ENCODE measurements at places on chromosomes 6 and 20.

DNA sequence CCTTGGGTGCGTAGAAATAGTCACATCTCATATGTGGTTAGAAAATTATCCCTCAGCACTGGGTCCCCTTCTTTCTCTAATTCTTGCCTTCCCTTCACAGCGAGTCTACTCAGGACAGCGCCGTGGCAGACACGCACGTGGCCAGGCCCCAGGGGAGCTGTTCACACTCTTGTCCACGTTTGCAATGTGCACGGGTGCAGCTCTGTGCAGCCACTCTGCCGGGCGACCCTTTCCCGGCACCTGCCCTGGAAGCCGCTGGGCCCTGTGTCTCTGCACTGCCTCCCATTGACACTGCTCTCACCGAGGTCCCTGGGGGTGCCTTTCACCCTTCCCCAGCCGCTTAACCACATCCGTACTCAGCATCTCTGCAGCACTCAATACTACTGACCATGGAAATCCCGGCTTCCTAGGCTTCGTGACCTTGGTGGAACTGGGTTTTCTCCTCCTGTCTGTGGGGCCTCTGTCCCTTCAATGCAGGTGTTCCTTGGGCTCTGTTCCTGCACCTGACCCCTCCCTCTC is 104.9 kb downstream of the DACT2 start:
- DNase-seq: no peak

DNA sequence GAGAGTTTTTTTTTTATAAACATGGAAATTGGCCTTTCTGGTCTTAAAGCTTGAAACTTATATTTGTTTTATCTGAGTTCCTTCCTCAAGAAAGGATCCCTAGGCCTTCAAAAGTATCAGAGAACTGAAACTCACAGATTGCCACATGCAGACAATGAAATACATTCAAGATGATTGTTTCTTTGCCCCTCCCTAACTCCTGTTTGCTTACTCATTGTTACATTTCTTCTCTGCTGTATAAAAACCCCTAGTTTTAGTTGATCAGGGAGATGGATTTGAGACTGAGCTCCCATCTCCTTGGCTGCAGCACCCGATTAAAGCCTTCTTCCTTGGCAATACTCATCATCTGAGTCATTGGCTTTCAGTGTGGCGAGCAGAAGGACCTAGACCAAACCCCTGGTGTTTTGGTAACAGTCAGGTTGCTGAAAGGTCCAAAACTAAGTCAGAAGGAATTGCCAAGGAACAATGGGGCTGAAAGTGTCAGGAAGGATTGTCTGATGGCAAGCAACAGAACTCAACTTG is 132.3 kb upstream of the SULF2 start:
- no peak for DNase-seq

GRCh38 chr6:107418118-107418517 is 41.2 kb downstream of the PDSS2 start:
- peak; percentile 20 for DNase-seq

DNA sequence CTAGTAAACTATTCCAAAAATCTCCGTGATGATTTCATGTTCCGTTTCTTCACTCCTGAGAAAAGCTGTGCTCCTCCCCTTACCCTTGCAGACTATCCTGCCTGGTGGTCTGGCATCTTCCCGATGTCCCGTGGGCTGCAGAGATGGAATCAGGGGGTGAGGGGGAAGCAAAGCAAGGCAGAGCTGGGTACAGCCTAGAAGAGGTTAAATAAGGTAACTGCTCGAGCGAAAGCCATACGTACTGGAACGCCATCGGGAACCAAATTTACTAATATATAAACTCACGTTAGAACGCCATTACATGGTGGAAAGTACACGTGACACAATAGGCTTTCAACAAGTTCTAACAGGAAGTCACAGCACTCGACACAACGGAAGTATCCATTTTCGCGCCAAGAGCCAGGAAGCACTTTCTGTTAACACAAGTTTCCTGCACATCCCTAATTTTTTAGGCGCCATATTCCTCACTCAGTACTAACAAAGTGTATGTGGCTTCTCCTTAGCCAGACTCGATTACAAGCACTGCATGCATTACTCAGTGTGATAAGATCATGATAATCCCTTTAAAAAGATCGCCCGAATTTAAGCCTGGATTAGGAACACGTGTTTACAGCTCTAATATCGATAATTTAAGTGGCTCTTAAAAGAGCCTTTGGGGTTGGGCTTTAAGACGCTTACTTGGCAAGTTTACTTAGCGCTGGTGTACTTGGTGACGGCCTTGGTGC is 101.6 kb upstream of the PRSS16 start:
- DNase-seq: peak; percentile 93

- DNase-seq: peak; percentile 20
These were observed 100.2 kb downstream of the UST start for GRCh38 chr6:148846778-148847761.

DNA sequence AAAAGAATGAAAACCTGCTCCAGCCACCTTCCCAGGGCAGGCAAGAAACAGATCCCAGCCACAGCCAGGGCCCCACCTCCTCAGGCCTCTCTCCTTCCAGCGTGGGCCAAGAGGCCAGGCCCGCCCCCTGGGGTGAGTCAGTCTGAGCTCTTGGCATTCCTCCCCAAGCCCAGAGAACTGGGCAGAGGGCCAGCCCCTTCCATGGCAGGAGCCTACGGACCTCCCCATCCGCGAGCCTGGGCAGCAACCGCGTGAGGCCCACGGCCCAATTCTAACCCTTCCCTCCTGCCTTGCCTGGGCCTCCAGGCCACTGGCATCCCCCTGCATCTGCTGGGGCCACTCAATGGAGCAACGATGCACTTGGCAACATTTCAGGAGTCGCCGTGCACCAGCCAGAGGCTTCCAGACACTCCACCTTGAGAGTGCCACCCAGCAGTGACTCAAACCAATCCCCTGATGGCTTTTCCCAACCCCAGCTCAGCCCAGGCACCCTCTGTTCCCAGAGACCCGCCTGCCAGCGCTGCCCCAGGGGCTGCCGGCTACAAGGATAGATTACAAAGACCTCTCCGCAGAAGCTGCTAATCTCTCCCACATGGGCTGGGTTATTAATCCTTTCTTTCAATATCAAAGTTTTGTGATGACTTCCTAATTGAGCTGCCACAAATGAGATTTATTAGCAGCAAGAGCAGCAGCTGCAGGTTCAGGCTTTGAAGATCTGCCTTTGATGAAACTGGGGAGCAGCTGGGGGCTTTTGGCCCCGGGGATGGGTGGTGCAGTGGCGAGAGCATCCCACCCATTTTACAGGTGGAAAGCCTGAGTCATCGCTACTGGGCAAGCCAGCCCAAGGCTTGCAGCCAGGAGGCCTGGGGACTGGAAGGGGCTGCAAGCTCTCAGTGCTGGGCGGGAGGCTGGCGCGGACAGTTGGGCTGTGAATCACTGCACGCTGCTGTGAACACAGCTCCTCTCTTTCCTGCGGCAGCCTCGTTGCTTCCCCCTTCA is 85.7 kb downstream of the NFATC2 start:
- peak; percentile 98 for DNase-seq

GRCh38 chr20:20731945-20732296 is 19.5 kb upstream of the RALGAPA2 start:
- DNase-seq: peak; percentile 54
